ENCODE measurements at places on chromosomes 2 and 18. TPM values are rescaled to one million over a fixed set of nuclear protein-coding genes. Genes with fewer than 3 reads are reported as not detected.

DNA sequence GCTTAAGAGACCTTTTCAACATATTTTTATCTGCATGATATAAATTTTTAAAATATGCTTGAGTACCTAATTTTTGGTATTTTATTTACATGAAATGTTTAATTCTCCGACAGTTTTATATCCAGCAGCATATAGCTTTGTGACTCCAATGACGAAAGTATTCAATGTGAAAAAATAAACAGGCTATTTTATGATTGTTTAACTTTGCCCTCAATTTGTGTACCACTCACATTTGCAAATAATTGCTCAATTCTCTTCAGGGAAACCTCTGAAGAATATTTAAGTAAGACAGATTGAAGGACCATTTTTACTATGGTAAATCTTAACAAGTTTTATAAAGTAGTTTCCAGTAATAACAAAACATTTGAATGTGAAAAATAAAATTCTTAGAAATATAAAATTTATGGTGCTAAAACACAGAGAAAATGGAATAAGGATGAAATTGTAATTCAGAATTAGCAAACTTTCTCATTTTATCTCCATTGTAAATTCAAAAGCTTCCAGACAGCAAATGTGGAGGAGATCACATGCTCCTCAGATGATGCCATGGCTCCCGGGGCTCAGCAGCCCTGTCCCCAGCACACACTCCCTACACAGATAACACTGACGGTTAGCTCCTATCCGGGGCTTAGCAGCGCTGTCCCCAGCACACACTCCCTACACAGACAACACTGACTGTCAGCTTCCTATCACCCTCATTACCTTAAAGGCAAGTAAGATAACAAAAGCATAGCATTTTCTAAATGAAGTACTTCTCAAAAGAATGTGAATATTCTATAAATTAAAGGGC lies 39.7 kb downstream of the SH3YL1 start:
- no peaks in the 10 kb centered on the region for H3K27me3 ChIP-seq
- H3K27ac ChIP-seq, result no peak overlapping the region
- H3K4me1 ChIP-seq, result no peaks in the 10 kb centered on the region
- H3K36me3 ChIP-seq, result no peaks in the 10 kb centered on the region
- H3K4me3 ChIP-seq, result no peak overlapping the region
- no peak for DNase-seq

GRCh38 chr18:24002479-24002878 lies 12.1 kb upstream of the TTC39C start:
- no peaks in the 10 kb centered on the region for H3K36me3 ChIP-seq
- H3K27ac ChIP-seq, result no peak overlapping the region
- no peaks in the 10 kb centered on the region for H3K27me3 ChIP-seq
- no peak overlapping the region for H3K4me3 ChIP-seq
- H3K4me1 ChIP-seq, result no peaks in the 10 kb centered on the region

- no peaks in the 10 kb centered on the region for H3K36me3 ChIP-seq
- peaks cover 5% of the 10 kb centered on the region for H3K4me1 ChIP-seq
- H3K27ac ChIP-seq, result no peak overlapping the region
- DNase-seq, result no peak
Measured at GRCh38 chr2:176814740-176815367, 397.7 kb upstream of the HNRNPA3 start.

GRCh38 chr2:226742347-226742746 lies 57.3 kb downstream of the IRS1 start:
- H3K27me3 ChIP-seq, result no peaks in the 10 kb centered on the region
- peaks cover 6% of the 10 kb centered on the region for H3K4me1 ChIP-seq
- H3K27ac ChIP-seq, result peak overlapping the region; percentile 74
- no peak overlapping the region for H3K4me3 ChIP-seq

DNA sequence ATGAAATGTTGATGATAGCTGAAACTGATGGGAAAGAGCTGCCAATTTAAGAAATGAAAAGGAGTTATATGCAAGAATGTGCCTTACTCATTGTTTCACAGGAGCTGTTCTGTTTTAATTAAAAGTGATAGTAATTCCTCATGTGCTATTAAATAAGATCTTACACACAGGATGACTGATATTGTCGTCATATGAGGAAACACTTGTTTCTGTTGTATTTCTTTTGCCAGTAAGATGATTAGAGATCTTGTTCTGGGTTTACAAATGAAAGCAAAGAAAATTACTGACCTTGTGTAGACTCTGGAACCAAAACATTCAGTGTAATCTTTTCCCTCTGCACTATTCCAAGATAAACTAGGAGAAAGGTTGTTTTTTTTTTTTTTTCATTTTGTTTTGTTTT lies 123.6 kb downstream of the MAP3K20 start:
- H3K4me1 ChIP-seq, result no peaks in the 10 kb centered on the region
- no peak overlapping the region for H3K4me3 ChIP-seq
- no peaks in the 10 kb centered on the region for H3K36me3 ChIP-seq

GRCh38 chr2:136386046-136386445 lies 268.1 kb upstream of the CXCR4 start:
- H3K27me3 ChIP-seq, result no peaks in the 10 kb centered on the region
- H3K4me1 ChIP-seq, result no peaks in the 10 kb centered on the region
- no peaks in the 10 kb centered on the region for H3K36me3 ChIP-seq
- no peak overlapping the region for H3K4me3 ChIP-seq
- DNase-seq, result no peak
- H3K27ac ChIP-seq, result no peak overlapping the region

DNA sequence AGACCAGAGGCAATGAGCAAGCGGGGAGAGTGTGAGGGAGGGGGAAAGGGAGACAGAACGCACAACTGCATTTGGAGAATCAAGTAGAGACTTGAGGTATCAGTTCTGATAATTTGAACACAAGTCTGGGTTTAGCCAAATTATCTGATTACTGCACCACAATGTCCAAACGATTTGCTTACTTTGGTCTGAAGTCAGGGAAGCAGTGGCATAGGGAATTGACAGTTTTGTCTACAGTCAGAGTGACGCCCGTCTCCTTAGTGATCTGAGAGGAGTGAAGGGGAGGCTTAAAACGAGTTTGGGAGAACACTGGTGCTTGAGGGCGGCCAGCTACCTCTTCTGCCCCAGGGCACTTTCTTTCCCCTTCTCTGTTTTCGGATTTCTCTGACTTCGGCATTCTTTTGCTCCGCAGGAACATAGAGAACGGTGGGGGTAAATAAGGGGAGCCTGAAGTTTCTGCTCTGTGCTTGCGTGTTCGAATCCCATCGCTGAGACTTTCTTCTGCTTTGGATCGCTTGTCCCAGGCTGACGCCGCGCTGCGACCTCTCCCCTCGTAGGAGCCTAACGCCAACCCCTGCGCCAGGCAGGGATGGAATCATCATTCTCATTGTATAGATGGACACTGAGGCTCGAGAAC lies 2.9 kb upstream of the DLX2 start:
- H3K36me3 ChIP-seq, result no peaks in the 10 kb centered on the region
- no peak overlapping the region for H3K4me3 ChIP-seq
- H3K27ac ChIP-seq, result no peak overlapping the region
- peaks cover 82% of the 10 kb centered on the region for H3K27me3 ChIP-seq
- DNase-seq, result no peak

- H3K4me3 ChIP-seq, result no peak overlapping the region
- H3K36me3 ChIP-seq, result no peaks in the 10 kb centered on the region
- peaks cover 22% of the 10 kb centered on the region for H3K4me1 ChIP-seq
- DNase-seq, result no peak
Measured at GRCh38 chr2:86226636-86227520, 27.6 kb downstream of the MRPL35 start.

DNA sequence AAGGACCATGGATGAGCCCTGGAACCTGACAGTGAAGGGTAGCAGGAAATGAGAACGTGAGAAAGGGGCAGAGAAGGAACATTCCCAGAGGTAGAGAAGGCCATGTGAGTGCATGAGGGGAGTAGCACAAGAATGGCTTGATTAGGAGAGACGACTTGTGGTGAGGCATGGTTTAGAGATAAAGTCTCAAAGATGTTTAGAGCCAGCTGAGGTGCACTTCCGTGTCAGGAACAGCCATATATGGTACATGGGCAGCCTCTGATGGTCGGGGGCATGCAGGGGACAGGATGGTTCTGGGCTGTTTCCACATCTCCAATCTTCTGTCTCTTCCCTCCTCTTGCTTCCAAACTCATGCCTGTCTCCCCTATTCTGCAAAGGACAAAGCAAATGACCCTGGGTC lies 28.8 kb upstream of the EFEMP1 start:
- H3K4me3 ChIP-seq, result no peak overlapping the region
- H3K4me1 ChIP-seq, result no peaks in the 10 kb centered on the region

DNA sequence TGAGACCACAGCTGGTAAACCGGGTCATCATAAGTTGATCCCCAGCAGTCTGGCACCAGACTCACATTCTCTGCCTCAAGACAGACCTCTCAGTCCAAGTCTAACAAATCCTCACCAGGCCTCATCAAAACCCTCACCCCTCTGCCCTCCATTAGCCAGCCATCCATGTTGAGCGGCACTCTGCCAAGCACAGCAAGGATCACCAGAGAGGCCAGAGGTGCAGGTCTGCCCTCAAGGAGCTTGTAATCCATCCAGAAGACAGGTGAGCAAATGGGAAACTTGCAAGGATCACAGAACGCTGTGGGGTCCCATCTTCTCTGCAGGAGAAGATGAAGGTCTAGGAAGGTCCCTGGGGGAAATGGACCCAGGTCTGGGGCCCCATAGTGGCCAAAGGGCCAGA lies 63.6 kb downstream of the TNS1 start:
- peak overlapping the region; percentile 92 for H3K27ac ChIP-seq
- no peaks in the 10 kb centered on the region for H3K36me3 ChIP-seq
- H3K27me3 ChIP-seq, result no peaks in the 10 kb centered on the region
- peak overlapping the region; percentile 59 for H3K4me3 ChIP-seq
- DNase-seq, result no peak
- peaks cover 4% of the 10 kb centered on the region for H3K4me1 ChIP-seq

DNA sequence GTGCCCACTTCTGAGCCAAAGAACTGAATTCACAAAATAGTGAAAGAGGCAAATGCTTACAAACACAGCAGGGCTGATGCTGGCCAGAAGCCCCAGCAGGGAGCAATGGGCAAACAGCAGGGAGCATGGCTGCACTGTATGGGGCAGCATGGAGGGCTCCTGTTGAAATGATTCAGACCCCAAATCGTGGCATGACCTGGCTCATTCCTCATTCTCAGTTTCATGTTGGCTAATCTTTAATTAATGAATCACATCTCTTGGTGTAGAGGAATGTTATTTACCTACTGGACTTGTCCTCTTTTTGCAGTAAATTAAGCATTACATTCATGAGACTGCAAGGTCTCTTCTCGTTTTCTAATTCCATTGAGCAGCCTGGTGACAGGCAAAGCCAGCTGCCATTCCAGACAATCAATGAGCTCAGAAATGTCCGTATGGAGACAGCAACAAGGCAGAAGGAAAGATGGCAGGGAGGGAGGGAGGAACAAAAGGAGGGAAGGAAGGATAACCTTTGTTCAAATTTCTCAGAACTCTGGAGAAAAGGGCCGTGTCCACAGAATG lies 84.9 kb upstream of the ST8SIA3 start:
- no peak for DNase-seq
- H3K27ac ChIP-seq, result no peak overlapping the region
- H3K27me3 ChIP-seq, result no peaks in the 10 kb centered on the region
- H3K4me1 ChIP-seq, result no peaks in the 10 kb centered on the region
- H3K36me3 ChIP-seq, result no peaks in the 10 kb centered on the region

DNA sequence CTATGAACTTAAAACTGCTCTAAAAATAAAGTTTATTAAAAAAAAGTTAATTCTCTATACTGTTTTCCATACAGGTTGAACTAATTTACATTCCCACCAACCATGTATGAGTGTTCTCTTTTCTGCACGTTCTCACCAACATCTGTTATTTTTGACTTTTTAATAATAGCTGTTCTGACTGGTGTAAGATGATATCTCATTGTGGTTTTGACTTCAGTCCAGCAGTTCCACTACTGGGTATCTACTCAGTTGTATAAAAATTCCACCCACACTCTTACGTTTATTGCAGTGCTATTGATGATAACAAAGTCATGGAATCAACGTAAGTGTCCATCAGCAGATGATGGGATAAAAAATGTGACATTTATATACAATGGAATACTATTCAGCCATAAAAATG lies 33.7 kb downstream of the SPAG16 start:
- H3K36me3 ChIP-seq, result no peaks in the 10 kb centered on the region
- no peaks in the 10 kb centered on the region for H3K27me3 ChIP-seq
- DNase-seq, result no peak
- no peaks in the 10 kb centered on the region for H3K4me1 ChIP-seq

DNA sequence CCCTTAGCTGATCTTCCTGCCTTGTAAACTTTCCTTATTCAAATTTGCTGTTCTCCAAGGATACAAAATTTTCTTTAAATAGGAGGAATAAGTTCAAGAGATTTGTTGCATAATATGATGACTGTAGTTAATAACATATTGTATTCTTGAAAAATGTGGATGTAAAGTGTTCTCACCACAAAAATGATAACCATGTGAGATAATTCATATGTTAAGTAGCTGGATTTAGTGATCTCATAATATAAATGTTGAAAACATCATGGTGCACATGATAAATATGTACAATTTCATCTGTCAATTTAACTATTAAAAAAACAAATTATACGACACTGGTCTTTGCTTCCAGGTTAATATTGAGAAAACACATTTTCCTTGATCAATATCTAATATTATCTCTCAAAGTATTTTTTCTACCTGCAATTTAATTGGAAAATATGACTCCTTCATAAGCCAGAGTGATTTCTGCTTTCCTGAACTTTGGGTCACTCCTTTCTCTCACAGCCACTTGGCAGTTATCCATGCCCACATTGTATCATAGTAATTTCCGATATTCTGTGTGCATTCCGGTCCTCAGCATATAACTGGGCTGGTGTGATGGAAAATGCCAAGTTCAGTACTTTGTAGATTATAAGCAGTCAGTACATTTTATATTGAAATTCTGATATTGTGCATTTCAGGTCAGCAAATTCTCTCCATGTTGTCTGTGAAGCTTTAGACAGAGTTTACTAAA lies 152.6 kb downstream of the GULP1 start:
- no peaks in the 10 kb centered on the region for H3K27me3 ChIP-seq
- no peak overlapping the region for H3K4me3 ChIP-seq
- H3K4me1 ChIP-seq, result no peaks in the 10 kb centered on the region
- H3K36me3 ChIP-seq, result no peaks in the 10 kb centered on the region
- DNase-seq, result no peak
- no peak overlapping the region for H3K27ac ChIP-seq

DNA sequence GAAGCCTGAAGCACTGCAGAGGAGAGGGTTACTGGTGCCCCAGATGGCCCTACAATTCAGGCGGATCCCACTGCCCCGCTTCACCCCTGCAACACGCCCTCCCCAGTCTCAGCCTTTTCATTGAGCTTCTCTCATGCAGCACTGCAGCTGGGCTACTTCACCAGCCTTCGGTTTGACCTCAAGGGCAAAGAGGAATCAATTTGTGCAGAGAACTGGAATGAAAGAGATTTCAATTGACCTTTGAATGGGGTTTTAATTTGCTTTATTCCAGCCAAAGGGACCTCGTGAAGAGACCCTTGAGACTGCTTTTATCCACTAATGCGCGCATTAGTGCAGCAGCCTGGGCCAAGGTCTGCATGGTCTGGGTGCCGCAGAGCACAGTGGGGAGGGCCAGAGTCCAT lies 8.8 kb upstream of the POMC start:
- H3K27me3 ChIP-seq, result no peaks in the 10 kb centered on the region
- no peak for DNase-seq
- H3K27ac ChIP-seq, result no peak overlapping the region
- H3K4me3 ChIP-seq, result no peak overlapping the region
- H3K4me1 ChIP-seq, result no peaks in the 10 kb centered on the region
- H3K36me3 ChIP-seq, result no peaks in the 10 kb centered on the region

The CFC1 gene
- total RNA-seq, result 0.62 TPM

The PRKAG3 gene
- not detected for total RNA-seq

The SLC19A3 gene
- 0.55 TPM for total RNA-seq

The APOB gene
- 0.55 TPM for total RNA-seq

The SCYGR4 gene
- total RNA-seq, result not detected

The CLEC4F gene
- total RNA-seq, result 2.4 TPM

The TBR1 gene
- not detected for total RNA-seq

The NETO1 gene
- total RNA-seq, result 1.0 TPM

The ST6GAL2 gene
- 2.6 TPM for total RNA-seq

The SAG gene
- not detected for total RNA-seq

The UGT1A3 gene
- not detected for total RNA-seq
